ENCODE measurements at places on chromosomes 4 and X. TPM values are rescaled to one million over a fixed set of nuclear protein-coding genes. Genes with fewer than 3 reads are reported as not detected.

DNA sequence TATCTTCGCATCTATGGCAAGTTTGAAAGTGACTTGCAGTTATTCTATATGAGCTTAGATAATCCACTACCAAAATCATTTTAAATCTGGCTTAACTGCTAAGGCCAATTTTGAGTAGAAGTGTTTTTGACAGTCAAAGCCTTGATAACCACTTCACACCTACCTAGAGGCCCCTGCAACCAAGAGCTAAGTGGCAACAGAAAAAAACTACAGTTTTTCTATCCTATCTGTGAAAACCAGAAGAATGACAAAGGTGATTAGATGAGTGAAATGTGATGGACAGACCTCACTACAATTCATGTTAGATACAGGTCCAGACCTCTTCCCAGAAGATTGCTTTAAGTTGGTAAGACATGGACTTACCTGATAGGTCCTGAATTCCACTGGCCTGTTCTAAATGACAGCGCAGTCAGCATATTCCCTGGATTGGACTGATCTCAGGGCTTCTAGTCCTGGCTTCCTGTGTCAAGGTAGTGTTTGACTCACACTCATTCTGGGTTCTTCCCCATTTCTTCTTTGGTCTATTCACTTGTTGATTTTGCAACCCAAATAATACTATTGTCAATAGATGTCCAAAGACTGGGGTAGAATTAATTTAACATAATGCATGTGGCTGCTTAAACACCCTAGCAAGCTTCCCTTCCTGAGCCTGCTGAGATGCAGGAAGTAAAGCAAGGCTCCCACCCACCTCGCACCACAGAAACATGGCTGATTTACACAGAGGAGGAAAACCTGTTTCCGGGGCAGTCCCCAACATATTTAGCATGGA lies 65.1 kb downstream of the PPP3CA start:
- H3K4me1 ChIP-seq, result peaks cover 36% of the 10 kb centered on the region
- H3K27me3 ChIP-seq, result no peaks in the 10 kb centered on the region
- H3K27ac ChIP-seq, result no peak overlapping the region
- no peak overlapping the region for H3K4me3 ChIP-seq

Gene STPG2
- not detected for total RNA-seq

Gene RPA4
- total RNA-seq, result 0.83 TPM

Gene HTN1
- total RNA-seq, result not detected

All from activated CD4-positive, alpha-beta T cell treated with anti-CD3 and anti-CD28 coated beads, Interleukin-2, amount 10 ng/mL, durations not matched to agents 7 days and 5 days (primary cell).